Esophagus mucosa (tissue), 1 donor: ENCODE measurements at places on chromosomes 5 and 9. TPM values are rescaled to one million over a fixed set of nuclear protein-coding genes. Genes with fewer than 3 reads are reported as not detected.

The PCDHB11 gene
- total RNA-seq: 0.44 TPM

The PCDHGC3 gene
- 38.8 TPM for total RNA-seq

The ACER2 gene
- total RNA-seq: 3.1 TPM

The GAS1 gene
- total RNA-seq: 2.4 TPM

The TMOD1 gene
- total RNA-seq: 0.60 TPM

The ACTL7B gene
- not detected for total RNA-seq

The HTR4 gene
- total RNA-seq: 0.08 TPM

The C5orf58 gene
- total RNA-seq: not detected
